Hematopoietic multipotent progenitor cell (in vitro differentiated cells): ENCODE measurements at places on chromosomes 2 and 18. TPM values are rescaled to one million over a fixed set of nuclear protein-coding genes. Genes with fewer than 3 reads are reported as not detected.

GRCh38 chr2:62407401-62407800 is 98.6 kb downstream of the TMEM17 start:
- no peak for DNase-seq

DNA sequence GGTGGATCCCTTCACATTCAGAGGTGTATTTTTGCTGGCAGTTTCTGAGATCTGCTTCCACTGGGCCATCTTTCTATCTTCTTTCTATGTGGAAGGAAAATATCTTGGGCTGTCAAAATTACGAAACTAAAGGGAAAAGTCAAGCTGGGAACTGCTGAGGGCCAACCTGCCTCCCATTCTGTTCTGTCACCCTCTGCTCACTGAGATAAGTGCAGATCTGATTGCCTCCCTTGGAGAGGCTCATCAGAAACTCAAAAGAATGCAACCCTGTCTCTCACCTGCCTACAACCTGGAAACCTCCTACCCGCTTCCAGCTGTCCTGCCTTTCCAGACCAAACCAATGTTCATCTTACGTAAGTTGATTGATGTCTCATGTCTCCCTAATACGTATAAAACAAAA is 26.5 kb downstream of the RAX start:
- no peak for DNase-seq

IL18RAP gene
- 0.27 TPM for total RNA-seq

DNA sequence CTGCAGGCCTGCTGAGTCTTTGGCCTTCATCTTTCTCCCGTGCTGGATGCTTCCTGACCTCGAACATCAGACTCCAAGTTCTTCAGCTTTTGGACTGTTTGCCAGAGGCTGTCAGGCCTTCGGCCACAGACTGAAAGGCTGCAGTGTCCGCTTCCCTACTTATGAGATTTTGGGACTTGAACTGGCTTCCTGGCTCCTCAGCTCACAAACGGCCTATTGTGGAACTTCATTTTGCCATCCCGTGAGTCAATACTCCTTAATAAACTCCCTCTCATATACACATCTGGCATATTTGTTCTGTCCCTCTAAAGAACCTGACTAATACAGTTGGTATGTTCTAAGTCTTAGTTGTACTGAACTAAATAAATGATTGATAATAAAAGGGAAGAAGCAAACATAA is 702.8 kb upstream of the LINC00305 start:
- DNase-seq = no peak

STK11IP gene
- 30.2 TPM for total RNA-seq

DNA sequence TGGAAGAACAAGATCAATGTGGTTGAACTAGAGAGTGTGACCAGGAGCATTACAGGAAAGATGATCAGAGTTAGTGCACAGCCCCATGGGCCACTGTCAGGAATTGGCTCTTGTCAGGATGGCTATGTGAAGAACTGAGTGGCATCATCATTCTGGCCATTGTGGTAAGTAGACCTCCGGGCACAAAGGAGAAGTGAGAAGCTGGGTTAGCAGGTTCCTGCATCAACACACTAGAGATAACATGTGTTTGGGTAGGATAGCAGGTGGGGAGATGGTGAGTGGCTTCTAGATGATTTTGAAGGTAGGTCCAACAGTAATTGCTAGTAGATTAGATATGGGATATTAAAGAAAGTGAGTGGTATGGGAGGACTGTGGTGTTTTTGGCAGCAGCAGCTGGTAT is 408.2 kb downstream of the TSN start:
- DNase-seq = no peak

OXER1 gene
- 1.3 TPM for total RNA-seq
